Mesenchymal stem cell (in vitro differentiated cells and primary cell): ENCODE measurements at places on chromosomes 3 and 15.

- peak overlapping the region; percentile 86 for H3K4me3 ChIP-seq
- peaks cover 2% of the 10 kb centered on the region for H3K4me1 ChIP-seq
- DNase-seq, result peak; percentile 78
- H3K36me3 ChIP-seq, result no peaks in the 10 kb centered on the region
These were observed 570 bp upstream of the NEDD4 start for GRCh38 chr15:55993804-55994560.

DNA sequence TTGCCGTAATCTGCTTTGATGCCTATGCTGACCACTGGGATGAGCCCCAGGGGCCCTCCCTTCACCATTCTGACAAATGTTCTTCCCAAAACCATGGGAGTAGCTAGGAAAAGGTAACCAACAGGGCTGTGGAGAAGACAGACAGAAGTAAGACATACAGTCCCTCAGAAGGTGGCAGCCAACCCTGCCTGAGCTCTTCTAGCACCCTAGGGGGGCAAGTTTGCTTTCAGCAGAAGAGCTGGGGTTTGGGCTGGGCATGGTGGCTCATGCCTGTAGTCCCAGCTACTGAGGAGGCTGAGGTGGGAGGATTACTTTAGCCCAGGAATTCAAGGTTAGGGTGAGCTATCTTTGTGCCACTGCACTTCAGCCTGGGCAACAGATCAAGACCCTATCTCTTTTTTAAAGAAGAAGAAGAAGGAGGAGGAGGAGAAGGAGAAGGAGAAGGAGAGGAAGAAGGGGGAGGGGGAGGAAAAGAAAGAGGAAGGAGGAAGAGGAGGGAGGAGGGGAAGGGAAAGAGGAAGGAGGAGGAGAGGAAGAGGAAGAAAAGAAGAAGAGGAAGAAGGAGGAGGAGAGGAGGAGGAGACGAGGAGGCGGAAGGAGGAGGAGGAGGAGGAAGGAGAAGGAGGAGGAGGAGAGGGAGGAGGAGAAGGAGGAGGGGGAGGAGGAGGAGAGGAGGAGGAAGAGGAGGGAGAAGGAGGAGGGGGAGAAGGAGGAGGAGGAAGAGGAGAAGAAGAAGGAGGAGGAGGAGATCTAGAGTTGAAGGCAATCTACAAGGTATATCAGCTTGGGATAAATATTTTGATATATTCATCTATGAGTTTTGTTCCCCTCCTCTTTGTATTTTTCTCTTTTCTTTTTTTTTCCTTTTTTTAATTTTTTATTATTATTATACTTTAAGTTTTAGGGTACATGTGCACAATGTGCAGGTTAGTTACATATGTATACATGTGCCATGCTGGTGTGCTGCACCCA is 44.9 kb upstream of the ABHD2 start:
- H3K4me3 ChIP-seq, result no peak overlapping the region
- H3K27ac ChIP-seq, result no peak overlapping the region
- H3K4me1 ChIP-seq, result peaks cover 2% of the 10 kb centered on the region
- H3K36me3 ChIP-seq, result no peaks in the 10 kb centered on the region
- no peak for DNase-seq

- no peaks in the 10 kb centered on the region for H3K36me3 ChIP-seq
- H3K27me3 ChIP-seq, result no peaks in the 10 kb centered on the region
- DNase-seq, result no peak
- no peak overlapping the region for H3K4me3 ChIP-seq
These were observed 524.3 kb downstream of the GBE1 start for GRCh38 chr3:81237181-81237580.

DNA sequence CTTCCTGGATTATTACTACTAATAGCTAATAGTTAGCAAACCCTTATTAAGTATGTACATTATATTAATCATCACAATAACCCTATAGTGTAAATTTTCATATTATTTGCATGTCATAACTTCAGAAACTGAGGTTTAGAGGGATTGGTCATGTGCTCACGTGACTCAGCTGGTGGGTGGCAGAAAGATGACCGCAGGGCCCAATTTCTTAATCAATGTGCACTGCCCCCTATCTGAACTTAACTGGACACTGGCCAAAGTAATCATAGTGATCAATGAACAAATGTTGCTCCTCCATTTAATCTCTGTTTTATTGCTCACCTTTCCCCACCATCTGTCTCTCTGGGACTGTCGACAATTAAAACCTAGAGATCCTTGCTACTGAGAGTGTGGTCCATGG is 52.2 kb downstream of the PLD1 start:
- peaks cover 2% of the 10 kb centered on the region for H3K4me1 ChIP-seq
- no peaks in the 10 kb centered on the region for H3K27me3 ChIP-seq
- H3K27ac ChIP-seq, result no peak overlapping the region
- no peaks in the 10 kb centered on the region for H3K36me3 ChIP-seq
- no peak for DNase-seq
- no peak overlapping the region for H3K4me3 ChIP-seq

- no peak for DNase-seq
- H3K4me1 ChIP-seq, result no peaks in the 10 kb centered on the region
- H3K27ac ChIP-seq, result no peak overlapping the region
- H3K27me3 ChIP-seq, result peaks cover 16% of the 10 kb centered on the region
- no peak overlapping the region for H3K4me3 ChIP-seq
These were observed 13.5 kb upstream of the APOD start for GRCh38 chr3:195597229-195597628.

GRCh38 chr3:98817547-98818041 is 54.5 kb downstream of the ST3GAL6 start:
- H3K36me3 ChIP-seq, result peaks cover 22% of the 10 kb centered on the region
- H3K4me3 ChIP-seq, result no peak overlapping the region
- H3K27me3 ChIP-seq, result no peaks in the 10 kb centered on the region
